NCI-H1092 treated with DMSO at 0.1 percent for 48 hours (cell line): ENCODE measurements at places on chromosomes 5 and 9.

DNA sequence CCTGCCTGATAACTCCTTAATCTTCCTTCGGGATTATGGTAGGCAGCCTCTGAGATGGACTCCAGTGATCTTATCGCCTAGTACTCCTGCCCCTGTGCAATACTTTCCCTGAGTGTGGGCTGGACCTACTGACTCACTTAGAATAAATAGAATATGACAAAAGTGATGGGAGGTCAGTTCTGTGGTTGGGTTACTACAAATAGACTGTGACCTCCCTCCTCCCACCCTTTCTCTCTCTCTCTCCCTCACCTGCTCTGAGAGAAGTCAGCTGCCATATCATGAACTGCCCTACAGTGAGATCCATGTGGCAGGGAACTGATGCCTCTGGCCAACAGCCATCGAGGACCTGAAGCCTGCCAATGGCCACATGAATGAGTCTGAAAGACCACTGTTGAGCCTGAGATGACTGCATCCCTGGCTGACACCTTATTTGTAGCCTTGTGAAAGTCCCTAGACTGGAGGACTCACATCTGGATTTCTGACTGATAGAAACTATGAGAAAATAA lies 31.7 kb downstream of the NRG2 start:
- DNase-seq, result no peak

GRCh38 chr9:13383216-13383615 lies 103.7 kb upstream of the MPDZ start:
- DNase-seq, result no peak

DNA sequence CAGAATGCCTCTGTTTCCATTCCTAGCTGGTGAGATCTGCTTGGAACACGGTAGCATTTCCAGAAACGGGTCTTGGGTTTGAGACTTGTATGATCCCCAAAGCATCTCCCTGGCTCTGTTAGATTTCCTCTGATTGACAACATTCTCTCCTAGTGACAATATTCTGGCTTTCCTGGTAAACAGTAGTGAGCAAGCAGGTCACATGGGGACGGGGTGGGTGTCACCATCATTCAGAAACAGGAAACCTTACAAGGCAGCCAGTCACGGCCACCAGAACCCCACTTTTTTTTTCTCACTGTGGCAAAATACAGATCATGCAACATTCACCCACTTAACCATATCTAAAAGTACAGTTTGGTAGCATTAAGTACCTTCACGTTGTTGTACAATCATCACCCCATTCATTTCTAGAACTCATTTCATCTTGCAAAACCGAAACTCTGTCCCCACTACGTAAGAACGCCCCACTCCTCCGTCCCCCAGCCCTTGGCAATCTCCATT lies 90.1 kb upstream of the LMX1B start:
- DNase-seq, result no peak

DNA sequence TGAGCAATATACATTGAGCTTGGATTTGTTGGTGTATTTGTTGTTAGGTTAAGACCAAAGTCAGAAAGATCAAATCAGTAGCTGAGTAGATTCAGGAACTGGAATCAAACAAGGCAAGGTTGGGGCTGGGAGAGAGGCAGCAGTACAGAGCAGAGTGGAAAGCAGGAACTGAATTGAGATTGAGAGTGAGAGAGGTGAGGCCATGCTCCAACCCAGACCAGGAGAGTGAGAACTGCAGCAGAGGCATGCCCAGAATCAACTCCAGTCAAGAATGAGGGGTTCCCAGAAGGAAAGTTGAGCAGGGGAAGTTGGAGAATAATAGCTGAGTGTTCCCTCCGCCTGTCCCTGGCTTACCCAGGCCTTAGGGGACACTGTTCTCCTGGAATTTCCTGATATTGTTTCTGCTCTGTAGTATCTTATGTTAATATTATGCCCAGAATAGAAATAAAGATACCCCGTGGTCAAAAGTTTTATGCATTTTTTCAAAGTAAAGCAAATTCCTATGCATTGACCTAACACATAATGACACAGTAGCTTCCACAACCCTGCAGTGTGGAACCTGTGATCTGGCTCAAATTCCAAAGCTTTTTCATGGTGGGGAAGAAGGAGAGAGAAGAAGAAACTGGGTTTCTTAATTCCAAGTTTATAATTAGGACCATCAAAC lies 82.7 kb downstream of the SV2C start:
- DNase-seq, result no peak

- DNase-seq, result peak; percentile 18
Observed at GRCh38 chr5:146947181-146947941, 68.8 kb upstream of the PPP2R2B start.

DNA sequence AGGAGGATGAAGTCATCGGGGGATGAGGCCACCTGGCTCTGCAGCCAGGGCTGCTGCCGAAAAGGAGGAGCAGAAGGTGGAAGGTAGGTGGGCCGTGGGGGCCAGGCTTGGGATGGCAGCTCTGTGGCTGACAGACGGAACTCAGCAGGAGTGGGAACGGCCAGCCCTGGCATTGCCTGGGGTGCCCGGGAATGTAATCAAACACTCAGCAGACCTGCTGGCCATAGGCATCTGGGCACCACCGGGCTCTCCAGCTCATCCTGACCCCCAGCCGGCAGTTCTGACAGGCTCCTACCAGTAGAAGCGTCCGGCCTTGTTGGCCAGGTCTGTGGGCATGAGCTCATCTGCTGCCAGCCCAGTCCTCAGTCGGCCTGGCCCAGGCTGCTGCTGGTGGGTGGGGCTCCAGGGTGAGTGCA lies 4.3 kb upstream of the FAT2 start:
- no peak for DNase-seq

GRCh38 chr5:172564883-172565282 lies 76.2 kb upstream of the NEURL1B start:
- DNase-seq, result peak; percentile 72

GRCh38 chr9:73202980-73203379 lies 51.3 kb downstream of the ANXA1 start:
- no peak for DNase-seq

- DNase-seq, result no peak
Observed at GRCh38 chr5:168314735-168315411, 23.4 kb downstream of the WWC1 start.

DNA sequence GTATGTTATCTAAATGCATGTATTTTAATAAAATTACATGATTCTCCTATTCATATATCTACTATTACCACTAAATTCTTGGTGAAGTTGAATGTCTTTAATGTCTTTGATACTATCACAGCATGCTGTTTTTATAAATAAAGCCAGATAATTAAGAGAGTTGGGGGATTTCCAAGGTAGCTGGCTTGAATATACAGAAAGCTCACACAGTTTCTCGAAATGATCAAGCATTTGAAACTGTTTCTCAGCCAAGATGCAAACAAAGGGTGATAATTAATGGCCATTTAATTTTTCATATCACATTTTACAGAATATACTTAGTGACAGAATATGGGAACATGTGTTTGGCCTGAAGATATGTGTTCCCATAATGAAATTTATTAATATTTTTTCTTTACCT lies 145.6 kb upstream of the CDH12 start:
- DNase-seq, result no peak

- no peak for DNase-seq
Observed at GRCh38 chr5:74186356-74187315, 453.9 kb downstream of the ENC1 start.

DNA sequence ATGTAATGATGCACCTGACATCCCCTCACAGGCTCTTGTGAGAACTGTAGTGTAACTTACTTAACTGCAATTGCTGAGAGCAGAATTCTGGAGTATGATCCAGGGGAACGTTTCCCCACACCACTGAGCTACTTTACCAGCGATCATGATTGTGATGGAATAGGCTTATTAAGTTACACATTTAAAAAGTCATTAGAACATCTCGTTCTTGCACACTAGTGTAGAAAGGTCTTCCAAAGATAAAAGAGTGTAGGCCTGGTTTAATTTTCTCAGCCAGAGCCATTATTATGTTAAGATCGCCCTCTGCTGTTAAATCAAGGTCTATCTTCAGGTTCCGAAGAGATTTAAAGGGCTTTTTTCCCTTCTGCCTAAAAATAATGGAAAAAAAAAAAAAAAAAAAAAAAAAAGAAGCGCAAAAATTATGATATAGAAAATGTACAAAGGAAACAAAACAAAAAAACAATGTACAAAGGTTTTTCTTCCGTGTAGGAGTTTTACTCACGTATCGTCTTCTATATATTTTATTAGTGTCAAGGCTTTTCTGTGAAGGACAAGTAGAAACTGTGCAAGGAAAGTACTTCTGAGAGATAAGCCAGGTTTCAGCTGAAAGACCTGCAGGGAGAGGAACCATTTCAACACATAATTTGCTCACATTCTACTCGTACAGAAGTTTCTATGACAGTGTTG lies 18.6 kb upstream of the MOB3B start:
- peak; percentile 32 for DNase-seq

DNA sequence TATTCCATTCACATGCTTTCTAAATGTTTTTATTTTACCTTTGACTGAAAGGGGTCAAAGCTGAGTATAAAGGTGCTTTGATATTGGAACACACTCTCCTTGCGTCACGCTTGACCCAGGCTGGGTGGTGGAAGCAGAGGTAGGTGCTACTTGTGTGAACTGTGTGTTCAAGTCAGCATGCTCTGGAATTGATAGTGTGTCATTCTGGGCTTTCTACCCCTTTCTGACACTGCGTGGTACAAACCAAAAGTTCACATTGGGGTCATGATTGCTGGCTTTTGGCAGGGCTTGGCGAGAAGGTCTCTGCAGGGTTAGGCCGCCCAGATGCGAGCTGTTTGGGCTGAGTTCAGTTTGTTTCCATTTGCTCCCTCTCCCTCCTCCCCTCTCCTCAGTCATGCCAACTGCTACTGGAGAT lies 131.8 kb downstream of the ADAMTSL1 start:
- DNase-seq, result peak; percentile 39

DNA sequence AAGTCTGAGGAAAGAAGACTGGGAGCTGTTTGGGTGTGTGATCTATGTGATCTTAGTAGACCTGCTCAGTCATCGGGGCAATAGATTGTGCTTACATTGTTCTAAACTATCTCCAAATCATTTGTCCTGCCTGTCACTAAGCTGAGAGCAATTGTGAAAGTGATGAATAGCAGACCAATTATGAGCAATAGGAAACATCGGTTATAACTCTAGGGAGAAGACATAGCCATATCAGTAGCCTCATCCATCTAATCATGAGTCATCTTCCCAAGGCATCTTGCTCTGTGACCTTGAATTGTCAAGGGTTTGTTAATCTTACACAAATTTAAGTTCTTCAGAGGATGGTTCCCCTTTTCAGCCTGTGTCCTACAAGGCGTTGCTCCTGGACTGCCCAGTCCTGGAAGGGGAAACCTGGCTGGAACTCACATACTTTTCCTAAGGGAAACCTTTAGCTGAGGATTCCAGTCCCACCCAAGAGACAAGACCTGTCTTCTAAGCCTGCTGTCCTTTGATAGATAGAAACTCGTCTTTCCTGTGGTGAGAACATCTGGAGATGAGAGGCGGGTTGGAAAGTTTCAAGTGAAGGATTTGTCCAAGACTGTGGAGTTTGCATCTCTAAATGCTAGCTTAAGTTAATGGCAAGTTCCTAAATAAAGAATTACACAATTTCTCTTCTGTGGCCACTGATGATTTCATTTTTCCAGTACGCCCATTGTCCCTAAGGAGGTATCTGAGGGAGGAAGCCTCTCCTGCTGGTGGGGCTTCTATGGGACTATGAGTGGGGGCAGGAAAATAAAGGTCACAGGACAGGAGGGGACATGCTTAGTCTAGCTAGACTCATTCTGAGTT lies 53.9 kb upstream of the TRIM32 start:
- no peak for DNase-seq

DNA sequence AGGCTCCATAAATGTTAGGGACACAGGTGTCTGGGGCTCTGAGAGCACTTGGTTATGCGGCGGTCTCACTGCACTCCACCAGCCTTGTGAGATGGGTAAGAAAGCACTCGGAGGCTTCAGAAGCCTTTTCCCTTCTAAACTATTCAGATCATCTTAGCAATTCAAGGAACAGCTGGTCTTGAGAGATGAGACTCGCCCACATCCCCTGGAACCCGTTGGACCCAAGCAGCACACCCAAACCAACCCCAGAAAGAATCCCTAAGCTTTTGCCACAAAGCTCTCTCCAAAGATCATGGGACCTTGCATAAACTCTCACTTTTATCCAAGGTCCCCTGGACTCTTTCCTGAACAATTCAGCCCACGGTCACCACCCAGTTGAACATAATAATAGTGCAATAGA lies 90.2 kb downstream of the RAPGEF1 start:
- no peak for DNase-seq

DNA sequence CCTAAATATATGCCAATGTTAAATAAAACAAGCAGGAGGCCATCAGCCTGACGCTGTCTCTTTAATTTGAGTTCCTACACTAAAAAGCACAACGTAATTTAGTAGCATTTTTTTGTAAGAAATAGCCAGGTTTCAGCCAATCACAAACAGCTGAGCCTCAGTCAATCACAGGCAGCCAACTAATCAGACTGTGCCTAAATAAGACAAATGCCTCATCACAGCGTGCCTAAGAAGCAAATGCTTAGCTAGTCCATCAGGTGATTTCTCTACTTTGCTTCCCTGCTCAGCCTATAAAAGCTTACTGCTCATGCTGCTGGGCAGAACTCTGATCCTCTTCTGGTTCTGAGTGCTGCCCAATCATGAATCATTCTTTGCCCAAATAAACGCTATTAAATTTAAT lies 38.3 kb upstream of the RORB start:
- DNase-seq, result no peak

GRCh38 chr9:91074866-91075265 lies 273.2 kb downstream of the SYK start:
- DNase-seq, result no peak

- DNase-seq, result no peak
Observed at GRCh38 chr9:133770076-133770777, 32.1 kb upstream of the SARDH start.

- no peak for DNase-seq
Observed at GRCh38 chr5:90477621-90478215, 3.1 kb downstream of the POLR3G start.

- DNase-seq, result no peak
Observed at GRCh38 chr5:171743436-171744076, 42.1 kb upstream of the SMIM23 start.

- no peak for DNase-seq
Observed at GRCh38 chr5:138805096-138805495, 51.9 kb downstream of the CTNNA1 start.

DNA sequence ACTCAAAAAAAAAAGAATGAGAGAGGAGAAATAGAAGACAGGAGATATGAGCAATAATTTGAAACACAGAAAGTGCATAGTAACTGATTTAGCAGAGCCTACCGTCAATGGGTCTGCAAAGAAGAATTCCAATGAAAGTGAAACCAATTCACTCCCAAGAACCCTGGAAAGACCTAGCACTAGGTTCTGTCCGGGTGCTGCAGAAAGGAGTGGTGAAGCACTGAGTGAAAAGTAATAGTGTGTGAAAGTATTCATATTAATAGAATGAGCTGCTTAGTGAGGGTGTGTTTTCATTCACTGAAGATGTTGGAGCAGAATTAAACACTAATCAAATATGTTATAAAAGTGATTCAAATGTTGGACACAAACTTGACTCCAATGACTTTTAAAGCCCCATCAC lies 51.3 kb upstream of the SLC30A5 start:
- DNase-seq, result no peak
